ENCODE measurements at places on chromosomes 5 and 9. TPM values are rescaled to one million over a fixed set of nuclear protein-coding genes. Genes with fewer than 3 reads are reported as not detected.

The PSD2 gene
- 0.57 TPM for total RNA-seq

The XPA gene
- 2.7 TPM for total RNA-seq

The BNIP1 gene
- 11.3 TPM for total RNA-seq

DNA sequence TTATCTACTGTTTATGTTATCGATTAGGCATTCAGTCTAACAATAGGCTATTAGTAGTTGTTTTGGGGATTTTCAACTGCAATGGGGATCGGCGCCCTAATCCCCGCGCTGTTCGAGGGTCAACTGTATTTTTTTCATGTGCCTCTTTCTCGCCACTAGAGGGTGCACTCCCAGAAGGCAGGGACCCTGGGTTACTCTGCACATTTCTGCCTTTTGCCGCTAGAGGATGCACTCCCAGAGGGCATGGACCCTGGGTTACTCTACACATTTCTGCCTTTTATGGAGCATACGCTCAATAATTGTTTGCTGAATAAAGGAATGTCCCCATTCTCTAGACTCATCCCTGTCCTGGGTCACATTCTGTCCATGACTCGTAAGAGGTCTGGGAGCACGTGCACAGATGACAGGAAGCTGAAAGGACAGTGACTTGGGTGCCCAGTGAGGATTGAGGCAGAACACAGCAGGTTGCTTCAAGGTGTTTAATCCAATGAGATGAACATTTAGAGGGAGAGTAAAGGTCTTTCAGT is 27.9 kb upstream of the RECK start:
- peak; percentile 44 for DNase-seq

DNA sequence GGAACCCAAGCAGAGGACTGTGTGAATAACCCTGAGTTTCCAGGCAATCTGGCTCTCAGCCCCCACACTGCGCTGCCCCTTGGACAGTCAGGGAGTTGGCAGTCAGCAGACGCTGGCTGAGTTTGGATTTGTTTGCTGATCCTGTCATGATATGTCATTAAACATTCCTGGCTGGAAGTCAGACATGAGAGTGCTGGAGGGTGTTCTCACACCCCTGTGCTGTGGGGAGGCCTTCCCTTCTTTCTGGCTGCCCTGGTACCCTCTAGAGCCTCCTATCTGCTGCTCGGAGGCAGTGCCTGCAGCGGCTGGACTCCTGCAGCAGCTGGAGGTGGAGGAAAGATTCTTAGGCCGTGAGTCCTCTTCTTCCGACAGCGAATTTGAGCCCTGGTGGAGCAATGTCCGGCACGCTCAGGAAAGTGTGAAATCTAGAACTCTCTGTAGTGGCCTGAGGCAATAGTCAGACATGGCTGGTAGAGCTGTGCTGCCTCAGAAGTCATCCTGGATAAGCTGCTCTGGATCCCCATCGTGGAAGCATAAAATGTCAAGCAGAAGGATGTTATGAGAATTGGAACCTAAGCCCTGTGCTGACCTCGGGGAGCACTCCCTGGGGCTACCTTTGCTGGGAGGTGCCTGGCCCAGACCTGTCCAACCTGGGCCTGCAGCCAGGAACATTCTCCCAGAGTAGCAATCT is 72.0 kb downstream of the PDE8B start:
- peak; percentile 23 for DNase-seq

The PCDHB2 gene
- total RNA-seq: 23.1 TPM

- DNase-seq: no peak
These were observed 7.2 kb downstream of the ADAMTS2 start for GRCh38 chr5:179337796-179338676.

GRCh38 chr9:127491516-127491915 is 40.2 kb downstream of the LRSAM1 start:
- no peak for DNase-seq

The ANKRD18A gene
- 12.9 TPM for total RNA-seq

The SUB1 gene
- total RNA-seq: 255 TPM

DNA sequence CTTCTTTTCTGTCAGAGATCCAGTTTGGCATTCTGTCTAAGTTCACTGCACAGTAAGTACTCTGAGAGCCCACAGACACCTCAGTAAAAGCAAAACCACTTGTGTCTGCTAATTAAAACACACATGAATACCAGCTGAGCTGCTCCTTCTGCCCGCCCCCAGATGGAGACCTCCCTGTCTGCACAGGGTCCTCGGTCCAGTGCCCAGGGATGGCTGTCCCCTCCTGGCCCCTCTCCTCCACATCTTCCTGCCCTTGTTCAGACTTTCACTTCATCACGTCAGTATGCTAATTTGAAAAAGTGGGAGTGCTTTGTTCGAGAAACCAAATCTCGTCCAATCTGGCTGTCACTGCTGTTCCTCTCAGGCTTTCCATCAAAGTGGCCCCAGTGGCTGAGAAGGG is 43.5 kb downstream of the LIX1 start:
- DNase-seq: no peak

The MYO10 gene
- 90.8 TPM for total RNA-seq

The SLC25A2 gene
- 0.24 TPM for total RNA-seq

- no peak for DNase-seq
These were observed 465.9 kb downstream of the CDH9 start for GRCh38 chr5:26572480-26572879.

DNA sequence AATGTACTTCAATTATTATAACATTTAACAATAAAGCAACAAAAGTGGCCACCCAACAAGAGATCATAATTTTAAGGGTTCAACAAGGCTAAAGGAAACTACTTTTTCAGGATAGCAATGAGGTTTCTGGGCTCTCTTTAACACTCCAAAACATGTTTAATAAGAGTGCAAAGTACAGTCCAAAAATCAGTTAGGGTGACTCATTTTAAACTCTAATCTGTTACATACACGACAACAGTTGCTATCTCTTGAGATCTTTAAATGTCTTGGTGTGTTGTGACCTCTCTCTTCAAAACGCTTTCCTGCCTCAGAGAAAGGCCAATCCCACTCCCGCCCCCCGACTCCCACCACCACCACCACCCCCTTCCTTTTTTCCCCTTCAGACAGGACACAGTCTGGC is 11.5 kb downstream of the NFIB start:
- DNase-seq: no peak

The SKP1 gene
- total RNA-seq: 280 TPM

The ACTBL2 gene
- not detected for total RNA-seq

DNA sequence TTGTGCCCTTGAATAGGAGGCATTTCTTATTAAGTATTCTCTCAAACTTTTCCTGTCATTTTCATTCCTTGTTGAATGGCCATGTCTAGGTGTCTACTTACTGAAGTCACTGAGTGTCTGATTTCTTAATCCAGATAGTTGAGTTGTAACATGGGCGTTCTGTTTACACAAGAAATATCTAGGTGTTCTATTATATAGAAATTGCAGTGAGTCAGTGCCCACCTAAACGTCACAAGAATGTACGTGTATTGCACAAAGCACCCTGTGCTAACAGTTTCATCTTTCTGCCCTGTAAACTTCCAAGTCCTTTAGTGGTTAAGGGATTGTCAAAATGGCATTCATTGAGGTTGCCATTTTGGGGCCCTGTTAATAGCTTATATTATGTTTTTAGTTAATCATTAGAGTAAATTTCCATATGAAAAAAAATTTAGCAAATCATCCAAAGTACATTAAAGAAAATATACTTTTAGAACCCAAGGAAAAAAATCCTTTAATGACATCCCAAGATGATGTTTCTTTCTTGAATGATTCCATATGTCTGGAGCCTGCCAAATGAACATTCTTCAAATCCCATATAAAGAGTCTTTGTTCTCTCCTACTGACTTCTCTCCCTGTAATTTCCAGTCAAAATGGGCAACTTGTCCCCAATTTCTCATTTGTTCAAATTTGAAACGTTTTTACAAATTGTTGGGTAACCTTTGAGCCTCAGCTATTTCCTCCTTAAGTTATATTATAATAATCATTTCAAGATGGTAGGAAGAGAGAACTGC is 114.2 kb downstream of the GOLPH3 start:
- no peak for DNase-seq

GRCh38 chr9:87425202-87425601 is 72.5 kb upstream of the DAPK1 start:
- DNase-seq: no peak

The LYSMD3 gene
- total RNA-seq: 14.8 TPM

The NCBP1 gene
- total RNA-seq: 51.3 TPM

DNA sequence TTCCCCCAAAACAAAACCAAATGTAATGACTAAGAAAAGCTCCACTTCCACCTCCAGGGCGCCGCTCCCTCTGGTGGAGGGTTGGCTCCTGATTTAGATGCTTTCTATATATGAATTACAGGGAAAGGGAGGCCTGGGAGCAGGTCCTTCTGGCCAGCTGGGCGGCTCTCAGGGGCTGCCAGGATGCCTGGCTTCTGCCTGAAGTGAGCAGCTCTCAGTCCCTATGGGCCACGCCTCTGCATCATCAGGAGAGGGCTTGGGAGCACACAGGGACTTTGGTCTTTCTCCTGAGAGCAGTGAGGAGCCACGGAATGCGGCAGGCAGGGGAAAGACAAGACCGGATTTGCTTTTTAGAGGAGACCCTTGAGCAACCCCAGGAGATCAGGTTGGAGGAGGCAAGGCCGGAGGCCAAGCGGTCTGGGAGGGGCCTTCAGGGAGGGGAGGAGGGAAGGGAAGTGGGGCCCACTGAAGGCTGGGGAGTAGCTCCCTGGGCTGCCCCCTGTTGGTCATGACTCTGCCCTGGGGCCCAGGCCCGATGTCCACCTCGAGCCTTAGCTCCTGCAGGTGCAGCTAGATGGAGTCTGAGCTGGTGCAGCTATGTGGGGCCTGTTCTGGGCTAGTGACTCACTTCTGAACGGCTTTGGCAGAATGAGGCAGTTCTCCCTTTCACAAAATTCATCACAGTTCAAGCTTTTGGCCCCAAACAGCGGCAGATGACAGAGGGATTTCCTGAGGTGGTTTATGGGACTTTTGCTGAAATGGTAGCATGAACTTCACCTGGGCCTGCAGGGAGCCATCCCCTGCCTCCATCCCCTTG is 11.3 kb upstream of the GRHPR start:
- peak; percentile 50 for DNase-seq

DNA sequence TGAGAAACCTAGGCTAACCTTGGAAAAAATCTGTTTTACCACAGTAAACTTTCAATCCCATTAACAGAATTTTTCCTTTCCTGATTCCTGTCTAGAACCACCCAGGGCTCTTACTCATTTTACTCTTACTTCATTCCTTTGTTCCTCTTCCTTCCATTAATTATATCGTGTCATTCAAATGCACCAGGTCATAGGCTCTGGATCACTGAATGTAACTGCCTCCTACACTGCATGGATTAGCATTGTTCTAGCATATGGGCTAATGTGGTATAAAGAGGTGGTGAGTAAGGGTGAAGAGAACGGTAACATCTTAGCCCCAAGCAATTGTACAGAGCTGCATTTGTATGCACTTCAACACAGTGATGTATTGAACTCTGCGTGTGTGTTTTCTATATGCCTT is 49.5 kb upstream of the SPINK5 start:
- no peak for DNase-seq

GRCh38 chr9:3136686-3137346 is 292.9 kb upstream of the PUM3 start:
- no peak for DNase-seq

DNA sequence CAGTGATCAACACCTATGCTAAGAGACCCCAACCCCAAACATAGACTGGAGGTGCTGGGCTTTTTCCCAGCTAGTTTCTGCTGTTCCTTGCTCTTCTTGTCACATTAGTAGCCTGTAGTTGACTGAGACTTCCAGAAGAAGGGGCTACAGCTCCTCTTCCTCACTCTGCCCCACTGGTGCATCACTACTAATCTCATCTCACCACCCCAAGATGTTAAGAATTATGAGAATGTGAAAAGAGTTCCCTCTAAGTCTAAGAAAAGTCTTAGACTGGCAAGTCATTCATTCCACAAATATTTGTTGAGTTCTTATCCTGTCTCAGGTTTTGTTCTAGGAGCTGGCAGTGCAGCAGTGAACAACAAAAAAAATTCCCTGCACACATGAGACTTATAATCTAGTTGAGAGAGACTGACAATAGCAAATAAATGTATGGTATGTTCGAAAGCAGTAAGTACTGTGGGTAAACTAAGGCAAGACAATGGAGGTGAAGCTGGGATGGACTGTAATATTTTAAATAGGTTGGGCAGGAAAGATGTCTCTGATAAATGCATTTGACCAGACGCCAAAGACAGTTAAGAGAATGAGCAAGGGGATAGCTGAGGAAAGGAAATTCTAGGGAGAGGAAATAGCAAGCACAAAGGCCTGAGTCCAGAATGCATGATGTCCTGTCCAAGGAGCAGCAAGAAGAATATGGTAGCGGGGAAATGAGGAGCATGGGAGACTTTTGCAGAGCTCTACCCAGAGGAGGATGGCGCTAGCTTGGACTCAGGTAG is 92.3 kb downstream of the PTCD2 start:
- DNase-seq: no peak

DNA sequence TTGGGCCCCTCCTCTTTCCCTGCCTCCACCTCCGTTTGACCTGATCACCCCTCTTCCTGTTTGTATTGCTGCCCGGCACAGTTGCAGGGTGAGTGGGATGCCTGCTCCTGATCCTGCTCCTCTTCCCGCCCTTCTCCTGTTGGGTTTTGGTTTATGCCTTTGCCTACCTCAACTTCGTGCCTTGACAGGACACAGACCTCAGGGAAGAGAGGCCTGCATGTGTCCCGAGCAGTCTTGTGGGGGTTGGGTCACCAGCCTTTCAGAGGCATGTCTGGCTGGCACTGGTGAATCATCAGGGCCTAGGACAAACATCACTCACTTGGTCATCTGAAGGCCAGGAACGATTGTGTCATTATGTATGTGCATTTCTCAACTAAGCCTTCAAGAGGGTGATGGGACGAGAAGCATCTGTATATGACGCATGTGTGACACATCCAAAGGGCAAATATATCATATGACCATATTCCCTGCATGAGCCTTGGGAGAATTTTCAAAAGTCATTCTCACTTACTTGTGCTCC is 56.9 kb downstream of the NPR3 start:
- DNase-seq: no peak

The SPINK6 gene
- not detected for total RNA-seq

The ADRA1B gene
- 0.16 TPM for total RNA-seq

The TRIM7 gene
- 1.4 TPM for total RNA-seq

DNA sequence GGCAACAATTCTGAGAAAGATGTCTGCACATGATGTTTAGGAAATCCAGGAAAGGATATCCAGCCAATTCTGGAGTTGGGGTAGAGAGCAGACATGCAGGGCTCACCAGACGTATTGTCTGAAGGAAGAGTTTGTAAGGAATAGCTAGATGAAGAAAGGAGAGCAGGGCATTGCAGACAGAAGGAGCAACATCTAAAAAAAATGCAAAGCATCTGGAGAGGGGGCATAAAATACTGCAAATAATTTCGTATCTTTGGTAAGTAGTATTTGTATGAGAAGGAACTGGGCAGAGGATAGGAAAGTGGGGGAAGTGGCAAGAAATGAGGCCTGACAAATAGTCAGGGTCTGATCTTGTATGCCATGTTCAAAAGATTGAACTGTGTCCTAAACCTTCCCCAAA is 74.8 kb downstream of the MACIR start:
- no peak for DNase-seq

DNA sequence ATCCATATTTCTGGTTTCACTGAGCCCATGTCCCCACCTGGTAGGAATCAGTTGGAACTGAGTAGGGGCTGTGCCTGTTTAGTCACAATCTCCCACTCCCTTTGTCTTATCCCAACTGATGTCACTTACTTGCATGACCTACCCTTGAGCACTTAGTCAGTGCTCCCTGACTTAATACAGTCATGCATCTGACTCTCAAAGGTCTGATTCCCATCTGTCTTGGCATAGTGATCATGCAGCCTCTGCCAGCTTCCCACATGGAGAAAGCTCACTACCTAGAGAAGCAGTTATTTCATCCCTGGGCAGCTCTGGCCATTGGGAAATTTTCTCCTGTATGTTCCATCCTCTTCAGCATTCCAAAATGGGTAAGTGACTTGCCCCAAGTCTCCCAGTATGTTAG is 24.8 kb downstream of the ABLIM3 start:
- DNase-seq: no peak
